ENCODE measurements at places on chromosomes 3 and 15.

DNA sequence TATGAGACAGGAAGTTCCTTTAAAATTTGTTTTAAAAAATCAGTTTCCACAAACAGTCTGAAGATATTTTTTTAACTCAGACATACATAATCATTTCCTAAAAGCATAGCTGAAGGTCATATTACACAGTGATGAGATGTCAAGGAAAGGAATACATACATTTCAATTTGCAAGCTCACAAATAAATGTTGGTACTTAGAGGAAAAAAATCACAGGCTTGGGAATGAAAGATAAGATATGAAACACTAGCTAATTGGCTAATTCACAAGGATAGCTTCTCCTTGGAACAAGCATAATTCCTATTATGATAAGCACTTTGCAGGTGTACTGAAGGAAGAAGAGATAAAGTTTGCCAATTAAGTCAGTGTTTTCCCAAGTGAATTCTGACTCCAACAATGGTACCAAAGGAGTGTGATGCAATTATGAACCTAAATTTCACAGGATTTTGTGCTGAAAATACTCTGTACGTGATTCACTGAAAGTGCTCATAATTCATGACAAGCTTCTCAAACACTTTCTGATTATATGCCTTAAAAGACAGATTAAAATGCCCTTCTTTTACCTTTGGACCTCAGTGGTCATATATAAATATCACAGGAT lies 112.4 kb downstream of the FRMD5 start:
- no peak for DNase-seq

- DNase-seq: peak; percentile 31
Observed at GRCh38 chr15:90219421-90220141, 14.2 kb downstream of the CIB1 start.

DNA sequence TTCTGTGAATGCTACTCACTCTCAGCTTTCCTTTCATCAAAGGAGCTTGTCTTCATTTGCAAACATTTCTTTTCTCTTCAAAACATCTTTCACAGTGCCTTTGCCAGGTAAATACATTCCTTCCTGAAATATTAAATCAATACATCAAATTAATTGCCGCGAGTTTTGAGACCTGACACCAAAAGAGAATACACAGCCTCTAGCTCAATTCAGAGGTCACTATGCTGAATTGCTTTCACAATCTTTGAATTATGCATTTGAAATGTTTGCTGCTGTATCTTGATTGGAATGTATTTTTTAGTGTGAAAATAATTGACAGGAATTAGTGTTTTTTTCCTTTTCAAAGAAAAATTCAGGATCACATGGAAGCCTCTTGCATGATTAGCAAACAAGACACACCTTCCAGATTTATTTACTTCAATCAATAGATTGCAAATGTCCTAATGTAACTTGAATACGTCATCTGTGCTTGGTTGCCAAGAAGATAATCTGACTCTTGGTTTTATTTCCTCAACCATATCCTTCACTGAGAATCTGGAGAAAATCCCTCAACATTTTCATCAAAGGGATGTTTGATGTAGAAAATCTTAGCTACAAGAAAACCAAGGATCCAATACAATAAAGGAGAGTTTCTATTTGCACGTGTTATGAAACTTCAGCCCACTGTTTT lies 83.6 kb downstream of the KCNH8 start:
- DNase-seq: no peak

DNA sequence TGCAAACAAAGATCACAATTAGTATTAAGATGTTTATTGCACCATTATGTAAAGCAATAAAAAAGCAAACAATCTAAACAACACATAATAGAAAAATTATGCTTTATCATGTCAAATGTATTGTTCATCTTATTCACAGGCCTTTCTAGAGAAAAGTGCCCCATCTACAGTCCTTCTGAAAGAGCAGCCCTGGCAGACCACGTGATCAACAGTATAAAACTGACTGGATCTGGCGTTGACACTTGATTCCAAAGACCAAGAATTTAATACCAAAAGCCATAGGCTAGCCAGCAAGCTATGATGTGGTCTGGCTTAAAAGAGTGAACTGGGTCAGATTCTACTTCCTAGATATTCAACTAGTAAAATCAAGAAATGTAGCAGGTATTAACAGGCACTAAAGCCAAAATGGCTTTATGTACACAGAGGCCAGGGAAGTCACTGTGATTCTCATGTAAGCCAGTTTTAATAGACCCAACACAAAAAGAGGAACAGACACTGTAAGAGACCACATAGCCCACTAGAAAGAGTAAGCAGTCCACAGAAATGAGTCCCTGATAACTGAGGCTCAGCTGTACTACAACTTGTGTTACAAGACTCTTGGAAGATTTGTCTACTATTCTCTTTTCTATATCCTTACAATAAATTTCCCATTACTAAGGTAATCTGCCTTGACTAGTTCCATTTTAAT lies 32.5 kb downstream of the DMXL2 start:
- no peak for DNase-seq

- no peak for DNase-seq
Observed at GRCh38 chr15:66221126-66221525, 32.4 kb downstream of the MEGF11 start.

GRCh38 chr15:23447107-23447500 lies at the start of gene GOLGA6L2:
TSS of gene GOLGA6L2 (minus strand) at chr15:23447243. CDS start at chr15:23447181, 62 bp downstream.
- DNase-seq: no peak

DNA sequence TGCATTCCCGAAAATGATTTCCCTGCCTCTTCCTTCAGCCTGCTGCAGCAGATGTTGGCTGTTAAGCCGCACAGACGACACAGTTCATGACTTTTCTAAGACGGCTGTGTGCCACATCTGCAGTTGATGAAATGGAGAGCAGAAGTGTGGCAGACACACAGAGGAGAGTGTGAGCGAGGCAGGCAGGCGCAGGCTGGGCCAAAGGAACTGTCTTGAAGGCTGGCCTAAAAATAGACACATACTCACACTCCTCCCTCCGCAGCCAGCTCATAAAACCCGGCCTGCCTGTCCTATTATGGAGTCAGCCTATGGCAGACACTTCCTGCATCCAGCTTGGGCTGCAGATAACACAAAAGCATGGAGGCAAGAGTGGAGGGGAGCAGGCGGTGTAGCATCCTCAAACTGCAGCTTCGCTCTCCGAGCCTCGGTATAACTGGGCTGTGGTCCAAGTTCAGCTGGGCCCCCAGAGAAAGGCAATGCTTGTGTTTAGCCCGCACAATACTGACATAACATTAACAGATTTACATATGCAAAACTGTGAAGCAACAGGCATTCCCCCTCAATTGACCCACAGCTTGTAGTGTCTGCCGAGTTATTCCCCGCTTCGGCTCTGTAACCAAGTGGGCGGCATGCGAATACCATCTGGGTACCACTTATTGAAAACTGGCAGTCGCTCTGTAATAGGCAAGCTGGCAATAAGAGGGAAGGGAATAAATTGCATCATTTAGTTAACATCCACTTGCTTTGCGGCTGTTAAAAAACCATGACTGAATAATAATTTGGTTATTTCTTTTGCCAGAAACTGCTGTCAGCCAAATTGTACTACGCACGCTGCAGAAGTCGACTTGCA lies 40.8 kb downstream of the FOXP1 start:
- no peak for DNase-seq

DNA sequence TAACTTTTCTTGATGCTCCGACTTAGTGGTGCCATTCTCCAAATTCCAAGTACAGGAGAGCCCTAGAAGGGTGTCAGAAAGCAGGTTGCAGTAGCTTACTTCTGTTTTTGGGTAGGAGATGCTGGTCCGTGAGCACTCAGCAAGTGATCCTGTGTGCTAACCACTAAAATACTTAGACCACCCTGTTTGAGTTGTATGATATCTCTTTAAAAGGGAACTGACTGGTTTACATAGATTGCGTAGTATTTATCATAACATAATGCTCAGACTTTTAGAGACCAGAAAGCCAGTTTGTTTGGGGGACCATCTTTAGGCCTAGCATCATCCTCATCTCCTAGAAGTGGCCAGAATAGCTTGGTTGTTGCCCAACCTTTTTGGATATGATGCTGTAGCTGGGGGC lies 26.7 kb downstream of the CTDSPL start:
- DNase-seq: no peak

- DNase-seq: peak; percentile 14
Observed at GRCh38 chr3:132034486-132035464, at the start of gene CPNE4. TSS of gene CPNE4 (minus strand) at chr3:132035014.

DNA sequence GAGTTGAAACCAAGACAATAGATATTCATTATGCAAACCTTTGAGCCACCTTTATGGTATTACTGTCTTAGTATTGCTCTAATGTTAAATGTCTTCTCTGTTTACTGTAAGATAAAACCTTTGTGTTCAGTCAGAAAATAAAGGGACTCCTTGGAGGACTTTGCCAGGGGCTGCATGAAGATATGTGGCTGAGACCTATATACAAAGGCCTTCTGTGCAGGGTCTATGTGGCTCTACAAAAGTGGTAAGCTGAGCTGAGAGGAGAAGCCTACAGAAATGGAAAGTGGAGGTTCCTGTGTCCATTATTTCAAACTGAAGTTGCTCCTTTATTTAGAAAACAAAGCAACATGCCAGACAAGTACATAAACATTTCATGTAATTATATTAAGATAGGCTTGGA lies 131.5 kb downstream of the FNDC3B start:
- DNase-seq: no peak

- no peak for DNase-seq
Observed at GRCh38 chr15:44536302-44536961, 515 bp upstream of the EIF3J start.

DNA sequence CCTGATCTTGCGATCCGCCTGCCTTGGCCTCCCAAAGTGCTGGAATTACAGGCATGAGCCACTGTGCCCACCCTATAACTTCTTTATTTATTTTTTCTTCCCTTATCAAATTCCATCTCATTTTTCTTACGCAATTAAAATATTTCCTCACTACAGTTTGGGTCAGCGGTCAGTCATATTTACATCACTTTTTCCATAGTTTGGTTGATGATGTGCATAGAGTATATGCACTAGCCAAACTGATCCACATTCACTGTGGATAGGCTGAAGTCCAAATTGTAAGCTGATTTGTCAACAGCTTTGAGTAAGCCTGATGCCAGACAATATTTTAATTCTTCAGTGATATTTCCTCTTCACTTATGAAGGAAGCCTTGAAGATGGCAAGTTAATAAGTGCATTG lies 256.3 kb downstream of the TIGIT start:
- no peak for DNase-seq

DNA sequence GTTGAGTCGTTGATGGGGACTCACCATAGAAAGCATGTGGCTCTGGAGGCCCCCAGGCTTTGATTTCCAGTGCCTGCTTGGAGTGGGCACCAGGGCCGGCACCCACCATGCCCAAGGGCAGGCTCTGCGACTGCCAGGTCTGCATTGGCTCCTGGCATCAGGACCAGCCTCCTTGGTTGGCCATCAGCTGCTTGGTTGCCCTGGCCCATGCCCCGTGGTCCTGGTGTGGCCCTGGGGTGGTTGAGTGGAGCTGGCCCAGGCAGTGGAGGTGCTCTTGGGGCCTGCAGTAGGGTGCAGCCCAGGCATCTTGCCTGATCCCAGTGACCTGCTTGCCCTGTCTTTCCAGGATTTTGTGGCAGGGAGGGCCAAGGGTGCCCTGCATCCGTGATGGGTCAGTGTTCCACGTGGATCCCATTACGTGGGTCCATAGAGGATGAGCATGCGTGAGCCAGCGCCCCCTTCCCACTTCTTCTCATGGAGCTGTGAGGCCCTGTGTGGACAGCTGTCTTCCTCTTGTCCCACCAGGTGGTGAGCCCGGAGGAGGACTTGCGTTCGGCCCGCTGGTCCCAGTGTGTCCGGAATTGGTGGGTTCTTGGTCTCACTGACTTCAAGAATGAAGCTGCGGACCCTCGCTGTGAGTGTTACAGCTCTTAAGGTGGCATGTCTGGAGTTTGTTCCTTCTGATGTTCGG lies 187.0 kb downstream of the UBE3A start:
- no peak for DNase-seq

DNA sequence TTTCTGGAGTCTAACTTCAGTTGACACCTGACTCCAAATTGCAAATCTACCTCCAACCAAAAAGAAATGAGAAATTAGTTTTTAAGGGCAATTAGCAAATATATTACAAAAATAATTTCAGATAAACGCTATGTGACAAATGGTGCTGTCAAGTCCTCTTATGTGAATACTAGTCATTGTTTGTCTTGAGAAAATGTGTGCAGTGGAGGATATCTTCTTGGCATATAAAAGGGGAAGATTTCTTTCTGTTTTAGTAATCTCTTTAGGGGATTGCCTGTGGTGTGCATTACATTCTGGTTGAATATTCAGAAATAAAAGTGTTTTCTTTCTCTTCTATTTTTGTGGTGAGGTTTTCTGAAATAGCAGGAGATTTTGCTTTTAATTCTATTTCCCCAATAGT lies 3.0 kb upstream of the GCSAM start:
- DNase-seq: no peak

GRCh38 chr3:40302784-40303183 lies 6.7 kb upstream of the EIF1B start:
- DNase-seq: no peak

DNA sequence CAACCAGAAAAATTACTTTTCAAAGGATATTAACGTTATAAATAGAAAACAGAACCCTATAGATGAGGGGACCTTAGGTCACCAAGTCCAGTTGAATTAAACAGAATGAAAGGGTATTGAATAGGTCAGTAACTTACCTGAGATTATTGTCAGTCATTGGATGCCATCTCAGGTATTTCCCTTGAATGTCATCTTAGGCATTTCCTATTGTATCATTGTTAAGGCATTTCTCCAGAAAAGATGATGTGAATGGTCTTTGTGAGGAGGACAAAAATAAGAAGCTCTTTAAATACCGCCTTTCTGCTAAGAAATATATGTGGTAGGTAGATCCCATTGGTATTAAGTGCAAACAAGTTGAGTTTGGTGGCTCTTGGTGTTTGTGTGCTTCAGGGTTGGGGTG lies 55.6 kb downstream of the CHD2 start:
- no peak for DNase-seq

GRCh38 chr3:40185029-40185695 lies 124.3 kb upstream of the EIF1B start:
- no peak for DNase-seq

DNA sequence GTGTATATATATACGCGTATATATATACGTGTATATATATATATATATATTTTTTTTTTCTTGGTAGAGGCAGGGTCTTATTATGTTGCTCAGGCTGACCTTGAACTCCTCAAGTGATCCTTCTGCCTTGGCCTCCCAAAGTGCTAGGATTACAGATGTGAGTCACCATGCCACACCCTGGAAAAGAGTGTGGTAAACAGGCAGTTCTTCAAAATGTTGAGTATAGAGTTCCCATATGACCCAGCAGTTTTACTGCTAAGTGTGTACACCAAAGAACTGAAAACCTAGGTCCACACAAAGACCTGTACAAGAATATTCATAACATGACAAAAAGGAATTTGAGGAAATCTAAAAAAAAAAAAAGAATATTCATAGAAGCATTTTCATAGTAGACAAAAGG lies 71.8 kb upstream of the GCNT3 start:
- DNase-seq: no peak

DNA sequence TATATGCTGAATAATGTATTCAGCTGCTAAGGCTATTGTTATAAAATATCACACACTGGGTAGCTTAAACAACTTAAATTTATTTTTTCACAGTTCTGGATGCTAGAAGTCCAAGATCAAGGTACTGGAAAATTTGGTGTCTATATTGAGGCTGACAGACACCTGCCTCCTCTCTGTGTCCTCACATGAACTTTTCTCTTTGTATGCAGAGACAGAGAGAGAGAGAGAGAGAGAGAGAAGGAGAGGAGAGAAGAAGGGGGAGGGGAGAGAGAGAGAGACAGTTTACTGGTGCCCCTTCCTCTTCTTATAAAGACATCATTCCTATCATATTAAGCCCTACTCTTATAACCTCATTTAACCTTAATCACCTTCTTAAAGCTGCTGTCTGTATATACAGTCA lies 320.1 kb upstream of the THBS1 start:
- DNase-seq: no peak

GRCh38 chr3:141796081-141796888 lies 33.1 kb downstream of the GRK7 start:
- peak; percentile 44 for DNase-seq

Measured in activated T-helper 9 cell treated with anti-CD3 and anti-CD28 coated beads, Interleukin-2, amount 50 U/mL, for 16 hours (primary cell).